ENCODE measurements at places on chromosomes 13 and 19. TPM values are rescaled to one million over a fixed set of nuclear protein-coding genes. Genes with fewer than 3 reads are reported as not detected.

SBK2 gene
- 0.42 TPM for total RNA-seq

GRK1 gene
- 1.2 TPM for total RNA-seq

RASAL3 gene
- total RNA-seq: not detected

GRCh38 chr13:49679246-49679645 is 12.0 kb downstream of the EBPL start:
- H3K27me3 ChIP-seq: peaks cover 1% of the 10 kb centered on the region
- no peak for DNase-seq
- no peaks in the 10 kb centered on the region for H3K4me1 ChIP-seq
- H3K4me3 ChIP-seq: no peak overlapping the region

DNA sequence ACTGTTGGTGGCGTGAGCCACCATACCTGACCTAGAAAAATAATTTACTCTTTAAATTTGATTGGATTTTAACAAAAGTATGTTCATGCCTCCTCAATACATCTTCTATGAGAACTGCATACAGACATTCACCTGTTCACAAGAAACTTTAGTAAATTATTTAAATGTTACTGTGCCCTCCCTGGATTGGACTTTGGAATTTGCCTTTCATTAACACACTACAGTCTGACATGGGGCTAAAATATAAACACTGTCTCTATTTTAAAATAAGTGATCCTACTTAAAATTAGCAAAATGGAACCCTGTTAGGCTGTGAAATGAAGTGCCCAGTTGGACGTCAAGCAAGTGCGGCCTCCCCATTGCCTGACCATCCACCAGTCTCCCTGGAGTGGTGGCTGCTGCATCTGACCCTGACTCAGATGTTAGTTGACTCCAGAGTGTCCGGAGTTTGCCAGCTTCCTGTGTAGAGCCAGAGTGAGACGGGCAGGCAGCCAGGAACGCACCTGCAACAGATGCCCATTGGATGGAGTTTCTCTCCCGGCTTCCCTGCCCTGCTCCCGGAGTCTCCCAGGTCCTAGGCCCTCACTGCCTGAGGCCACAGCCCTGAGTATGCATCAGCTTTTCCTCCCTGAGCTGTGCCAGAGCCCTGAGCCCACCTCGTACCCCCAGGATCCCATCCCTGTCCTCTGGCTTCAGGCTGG is 45.9 kb upstream of the ATP11A start:
- no peaks in the 10 kb centered on the region for H3K36me3 ChIP-seq
- H3K27ac ChIP-seq: no peak overlapping the region
- DNase-seq: no peak
- H3K4me3 ChIP-seq: no peak overlapping the region
- peaks cover 7% of the 10 kb centered on the region for H3K4me1 ChIP-seq

GRCh38 chr13:99738626-99739025 is 232.9 kb downstream of the ZIC5 start:
- peaks cover 3% of the 10 kb centered on the region for H3K27me3 ChIP-seq
- H3K27ac ChIP-seq: peak overlapping the region; percentile 79
- H3K4me1 ChIP-seq: peaks cover 27% of the 10 kb centered on the region
- H3K4me3 ChIP-seq: peak overlapping the region; percentile 64
- H3K36me3 ChIP-seq: no peaks in the 10 kb centered on the region
- DNase-seq: no peak

- no peak overlapping the region for H3K4me3 ChIP-seq
- peaks cover 7% of the 10 kb centered on the region for H3K36me3 ChIP-seq
- DNase-seq: no peak
- H3K27ac ChIP-seq: no peak overlapping the region
- peaks cover 4% of the 10 kb centered on the region for H3K27me3 ChIP-seq
These were observed 137.5 kb downstream of the TNFRSF19 start for GRCh38 chr13:23707674-23708073.

DNA sequence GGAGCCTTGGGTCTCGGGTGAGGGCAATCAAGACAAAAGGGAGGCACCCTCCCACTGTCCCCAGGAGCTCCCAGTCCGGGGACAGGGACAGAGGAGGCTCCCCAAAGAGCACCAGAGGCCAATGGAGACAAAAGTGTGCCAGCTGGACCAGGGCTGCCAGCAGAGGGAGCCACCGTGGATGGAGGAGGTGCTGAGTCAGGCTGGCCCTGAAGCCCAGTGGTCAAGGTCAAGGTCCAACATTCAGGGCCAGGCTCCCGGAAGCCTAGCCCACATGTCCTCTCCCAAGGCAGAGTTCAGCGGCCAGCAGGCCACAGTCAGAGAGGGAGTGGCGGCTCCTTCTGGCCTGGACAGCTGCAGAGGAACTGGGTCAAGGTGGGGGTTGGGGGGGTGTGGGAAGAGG is 8.4 kb downstream of the COL5A3 start:
- no peaks in the 10 kb centered on the region for H3K4me1 ChIP-seq
- peaks cover 5% of the 10 kb centered on the region for H3K36me3 ChIP-seq
- peaks cover 11% of the 10 kb centered on the region for H3K27me3 ChIP-seq
- H3K4me3 ChIP-seq: no peak overlapping the region

- no peaks in the 10 kb centered on the region for H3K36me3 ChIP-seq
- H3K27ac ChIP-seq: peak overlapping the region; percentile 88
- peaks cover 14% of the 10 kb centered on the region for H3K27me3 ChIP-seq
- peak overlapping the region; percentile 93 for H3K4me3 ChIP-seq
- DNase-seq: peak; percentile 81
These were observed 559 bp upstream of the LENG9 start for GRCh38 chr19:54464044-54464629.

- peaks cover 4% of the 10 kb centered on the region for H3K4me1 ChIP-seq
- no peak for DNase-seq
- no peak overlapping the region for H3K27ac ChIP-seq
These were observed 1.6 kb downstream of the ZNF415 start for GRCh38 chr19:53131085-53131590.
